Amniotic epithelial cell (primary cell): ENCODE measurements at places on chromosomes 5 and 9.

GRCh38 chr9:136851941-136852663 lies at the start of gene MAMDC4:
Gene MAMDC4 (plus strand): TSS chr9:136852346. CDS start chr9:136852417, 71 bp downstream.
- DNase-seq, result no peak

GRCh38 chr5:168110384-168110783 lies 181.1 kb upstream of the WWC1 start:
- DNase-seq, result no peak

DNA sequence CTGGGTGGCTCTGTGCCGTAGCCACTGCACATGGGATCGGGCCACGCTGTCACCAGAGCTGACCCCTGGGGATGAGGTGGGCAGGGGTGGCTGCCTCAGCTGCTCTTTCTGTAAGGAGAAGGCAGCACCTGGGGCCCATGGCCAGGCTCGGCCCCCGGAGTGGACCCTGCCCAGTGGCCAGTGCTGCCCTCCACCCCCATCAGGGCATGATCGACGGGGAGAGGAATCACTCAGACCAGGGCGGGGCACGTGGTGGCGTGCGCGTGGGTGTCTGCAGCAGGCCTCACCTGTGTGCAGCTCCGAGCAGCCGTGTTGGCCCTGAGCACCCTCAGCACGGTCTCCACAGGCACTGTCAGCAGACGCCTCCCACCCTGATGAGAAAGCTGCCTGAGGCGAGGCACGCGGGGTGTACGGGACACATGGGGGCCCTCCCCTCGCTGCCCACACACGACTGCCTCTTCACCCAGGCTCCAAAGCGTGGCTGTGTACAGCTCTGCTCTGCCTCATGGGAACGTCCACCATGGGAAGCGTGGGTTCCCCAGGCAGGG lies 8.6 kb upstream of the CARD9 start:
- no peak for DNase-seq

DNA sequence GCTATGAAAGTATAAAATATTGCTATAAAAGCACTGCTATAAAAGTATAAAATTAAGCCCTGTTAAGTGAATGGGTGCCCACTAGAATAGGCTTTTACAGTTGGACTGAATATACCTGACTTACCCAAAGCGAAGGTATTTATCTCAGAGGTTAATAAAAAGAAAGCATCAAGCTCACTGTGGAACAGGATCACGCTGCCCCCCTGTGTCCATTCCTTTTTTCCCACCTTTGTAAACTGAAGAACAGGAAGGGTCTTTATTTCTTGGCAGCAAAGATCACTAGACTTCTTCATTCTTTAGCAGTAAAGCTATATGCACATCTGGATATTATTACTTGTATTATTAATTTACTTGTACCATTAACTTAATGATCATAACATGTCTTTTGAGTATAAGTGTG lies 22.1 kb upstream of the PLPP6 start:
- DNase-seq, result peak; percentile 17

- DNase-seq, result peak; percentile 67
Measured at GRCh38 chr5:104347119-104347708, 784.6 kb upstream of the NUDT12 start.
